Fibroblast of pulmonary artery (primary cell): ENCODE measurements at places on chromosomes 6 and 20.

GRCh38 chr20:46014517-46015396 lies 6.0 kb downstream of the MMP9 start:
- no peak for DNase-seq

DNA sequence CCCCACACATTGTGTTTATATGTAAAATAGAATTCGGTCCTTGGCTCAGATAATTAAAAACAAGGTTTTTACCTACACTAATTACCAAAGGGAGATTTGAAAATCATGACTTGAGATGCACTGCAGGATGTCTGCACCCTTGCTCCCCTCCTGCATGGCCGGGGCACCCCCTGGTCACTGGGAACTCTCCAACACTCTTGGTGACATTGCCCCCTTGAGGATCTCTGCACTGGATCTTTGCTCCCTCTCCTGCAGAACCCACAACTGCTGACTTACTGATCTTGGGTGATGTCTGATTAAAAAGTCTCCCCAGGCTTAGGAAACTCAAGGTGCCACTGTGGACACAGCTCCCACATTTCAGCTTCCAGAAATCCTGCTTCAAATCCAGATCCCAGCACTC lies 17.1 kb upstream of the CSNK2A1 start:
- no peak for DNase-seq

DNA sequence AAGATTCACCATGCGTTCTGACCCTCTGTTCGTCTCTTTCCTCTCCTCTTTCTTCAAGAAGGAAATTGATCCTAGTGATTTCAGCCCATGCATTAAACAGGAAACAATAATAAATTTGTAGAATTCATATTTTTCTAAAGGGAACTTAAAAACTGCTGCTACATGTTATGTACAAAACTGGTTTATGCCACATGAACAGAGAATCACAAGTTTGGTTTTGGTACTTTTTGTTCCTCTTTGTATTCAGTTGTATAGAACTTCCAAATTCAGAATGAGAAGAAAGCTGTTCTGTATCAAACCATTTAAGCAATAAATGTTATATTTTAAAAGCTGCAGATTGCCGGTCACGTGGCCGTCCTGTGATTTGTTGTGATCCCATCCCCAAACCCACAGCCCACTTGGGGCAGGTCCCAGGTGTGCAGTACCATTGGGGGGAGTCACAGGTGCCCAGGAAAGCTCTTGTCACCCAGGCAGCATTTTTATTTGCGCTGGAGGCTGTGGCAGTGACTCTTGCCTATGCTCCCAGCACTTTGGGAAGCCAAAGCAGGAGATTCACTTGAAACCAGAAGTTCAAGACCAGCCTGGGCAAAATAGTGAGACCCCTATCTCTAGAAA lies 61.2 kb downstream of the SSR1 start:
- DNase-seq = no peak

GRCh38 chr20:33927724-33928123 lies 66.0 kb upstream of the RALY start:
- DNase-seq = no peak

DNA sequence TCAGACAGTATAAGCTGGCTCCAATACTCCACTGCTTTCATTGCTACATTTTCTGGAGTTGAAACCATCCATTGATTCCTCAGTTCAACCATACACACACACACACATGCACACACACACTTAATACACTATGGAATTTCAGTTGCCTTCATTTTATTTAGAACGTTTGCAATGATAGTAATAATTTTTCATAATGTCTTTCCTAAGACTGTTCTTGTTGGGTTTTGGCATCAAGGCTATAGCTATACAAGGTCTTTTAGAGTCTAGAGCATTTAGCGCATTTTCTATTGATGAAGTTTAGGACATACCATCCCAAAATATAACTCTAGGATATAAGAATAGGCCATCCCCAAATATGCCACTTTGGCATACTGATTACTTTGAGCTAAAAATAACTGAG lies 15.5 kb upstream of the TPD52L1 start:
- DNase-seq = no peak
